ENCODE measurements at places on chromosomes 4 and X.

GRCh38 chrX:53056292-53056691 is 7.7 kb downstream of the GPR173 start:
- DNase-seq: no peak

GRCh38 chr4:41360921-41361793 is 104.4 kb downstream of the UCHL1 start:
- DNase-seq: no peak

GRCh38 chr4:82579932-82580331 is 18.1 kb upstream of the TMEM150C start:
- no peak for DNase-seq

DNA sequence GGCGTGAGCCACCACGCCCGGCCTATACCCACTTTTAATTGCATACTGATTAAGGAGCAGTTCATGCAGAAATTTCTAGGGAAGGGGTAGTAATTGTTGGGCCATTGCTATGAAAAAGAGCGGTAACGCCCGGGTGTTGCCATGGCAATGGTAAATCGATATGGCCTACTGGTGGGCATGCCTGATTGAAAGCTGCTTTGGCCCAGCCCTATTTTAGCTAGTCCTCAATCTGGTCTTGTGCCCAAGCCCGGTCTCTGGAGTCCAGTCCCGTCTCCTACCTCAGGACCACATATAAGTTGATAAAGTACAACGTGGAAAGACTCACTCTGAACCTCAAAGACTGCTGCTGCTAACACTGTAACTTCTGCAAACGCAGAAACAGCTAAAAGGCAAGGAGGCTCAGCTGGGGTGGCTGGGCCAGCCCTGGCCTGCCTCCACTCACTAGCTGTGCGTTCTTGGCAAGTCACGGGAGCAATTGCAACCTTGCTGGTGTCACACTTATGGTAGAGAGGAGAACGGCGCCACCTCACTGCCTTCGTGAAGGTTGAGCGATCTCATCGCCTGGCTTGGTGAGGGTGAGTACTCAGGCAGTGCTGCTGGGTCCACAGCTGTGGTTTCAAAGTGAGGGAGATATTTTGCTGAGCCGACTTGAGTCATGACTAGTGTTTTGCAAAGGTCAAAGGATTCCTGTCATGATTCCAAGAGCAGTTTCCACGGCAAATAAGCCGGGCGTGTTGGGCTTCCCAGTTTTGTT is 57.0 kb upstream of the GRPEL1 start:
- no peak for DNase-seq

DNA sequence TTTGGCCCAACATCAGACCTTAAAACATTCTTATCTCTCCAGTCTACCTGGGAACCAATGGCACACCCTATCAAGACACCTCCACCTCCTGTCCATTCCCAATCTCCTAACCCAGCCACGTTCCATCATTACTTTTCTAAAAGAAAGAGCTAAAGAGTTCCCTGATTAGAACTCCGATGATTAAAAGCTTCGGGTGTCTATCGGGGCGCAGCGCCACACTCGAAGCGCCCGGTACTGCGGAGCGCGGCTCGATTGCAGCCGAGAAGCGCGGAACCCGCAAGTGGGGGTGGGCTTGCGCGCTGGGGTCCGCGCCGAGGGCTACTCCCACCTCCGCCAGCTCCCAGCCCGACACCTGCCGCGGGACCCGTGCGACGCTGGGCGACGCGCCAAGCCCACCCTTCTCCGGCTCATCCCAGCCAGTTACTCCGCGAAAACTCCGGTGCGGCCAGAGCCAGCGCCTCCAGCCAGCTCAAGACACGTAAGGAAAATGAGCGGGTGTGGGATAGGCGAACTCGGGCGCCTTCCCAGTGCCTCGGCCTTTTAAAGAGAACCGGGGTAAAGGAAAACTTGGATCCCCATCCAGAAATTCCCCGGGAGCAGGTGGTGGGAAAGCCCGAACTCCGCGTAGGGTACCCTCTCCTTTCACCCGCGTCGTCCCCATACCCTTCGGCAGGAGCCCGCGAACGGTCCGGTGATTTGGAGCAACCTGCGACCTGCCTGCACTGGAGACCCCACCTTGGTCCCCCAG is 593 bp downstream of the NPY1R start:
- DNase-seq: no peak

GRCh38 chr4:151573945-151574344 is 165.0 kb downstream of the FHIP1A start:
- DNase-seq: no peak

- DNase-seq: no peak
Observed at GRCh38 chr4:35506161-35506560, 738.2 kb downstream of the ARAP2 start.

GRCh38 chr4:76447393-76447851 is 12.4 kb downstream of the SHROOM3 start:
- DNase-seq: no peak

DNA sequence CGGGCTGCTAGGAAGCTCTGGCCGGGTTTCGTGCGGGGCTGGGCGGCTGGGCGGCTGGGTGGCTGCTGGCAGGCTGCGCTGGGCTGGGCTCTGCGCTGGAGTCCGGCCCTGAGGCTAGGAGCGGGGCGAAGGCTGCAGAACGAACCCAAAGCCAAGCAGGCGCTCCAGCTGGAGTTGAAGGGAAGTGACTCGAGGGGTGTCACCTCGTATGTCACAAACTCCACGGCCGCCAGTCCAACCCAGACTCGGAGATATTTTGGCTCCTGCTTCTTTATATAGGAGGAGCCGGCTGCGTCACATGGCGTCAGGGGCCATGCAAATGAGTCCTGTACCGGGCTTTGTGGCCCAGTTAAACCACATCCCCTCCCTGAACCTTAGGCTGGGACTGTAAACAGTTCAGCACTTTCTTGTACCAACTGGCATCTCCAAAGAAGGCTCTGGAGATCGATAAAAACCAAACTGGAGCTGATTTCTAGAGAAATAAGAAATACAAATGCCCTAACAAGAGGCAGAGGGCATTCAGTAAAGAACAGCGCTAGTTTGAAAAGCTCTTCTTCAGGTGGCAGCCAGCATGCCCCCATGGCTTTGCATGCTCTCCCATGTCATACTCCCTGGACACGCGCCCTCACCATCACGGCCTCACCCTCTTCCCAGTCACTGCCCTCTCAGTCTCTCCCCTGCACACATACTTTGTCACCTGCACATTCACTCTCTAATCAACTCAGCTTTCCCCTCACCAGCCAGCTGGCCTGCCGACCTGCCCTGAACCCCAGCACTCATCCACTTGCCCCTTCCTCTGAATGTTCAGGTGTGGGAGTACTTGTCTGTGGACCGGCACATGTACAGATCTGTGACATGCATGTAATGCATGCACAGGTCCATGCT is 58.5 kb downstream of the TSC22D3 start:
- DNase-seq: peak; percentile 96

DNA sequence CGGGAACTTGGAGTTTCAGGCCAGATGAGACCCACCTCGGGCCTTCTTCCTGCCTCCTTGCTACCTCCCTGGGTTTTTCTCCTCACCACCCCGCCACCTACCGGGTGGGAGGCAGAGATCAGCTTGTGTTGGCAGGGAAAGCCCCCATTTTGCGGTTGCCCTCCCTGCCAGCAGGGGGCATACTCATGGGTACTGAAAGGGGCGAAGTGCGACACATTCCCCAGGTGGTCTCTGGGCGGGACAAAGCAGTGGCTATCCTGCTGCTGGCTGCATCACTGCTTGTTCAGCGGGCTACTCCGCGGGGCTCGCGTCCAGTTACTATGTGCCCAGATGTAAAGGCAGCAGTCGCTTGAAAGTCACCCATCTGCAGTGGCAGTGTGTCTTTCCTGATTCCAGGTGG is 330.3 kb downstream of the PDHA2 start:
- no peak for DNase-seq

DNA sequence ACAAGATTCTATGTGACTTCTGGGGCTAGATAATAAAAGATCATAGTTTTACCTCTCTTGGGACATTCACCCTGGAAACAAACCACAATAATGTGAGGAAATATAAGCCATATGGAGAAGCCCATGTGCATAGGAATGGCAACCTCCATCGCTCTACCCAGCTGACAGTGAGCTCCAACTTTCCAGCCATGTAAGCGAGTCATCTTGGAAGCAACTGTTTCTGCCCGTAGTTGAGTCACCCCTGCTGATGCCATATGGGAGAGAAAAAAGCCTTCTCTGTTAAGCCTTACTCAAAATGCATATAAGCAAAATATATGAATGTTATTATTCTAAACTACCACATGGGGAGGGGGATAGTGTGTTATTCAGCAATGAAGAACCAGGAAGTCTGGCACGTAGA is 31.4 kb upstream of the RELL1 start:
- DNase-seq: no peak

DNA sequence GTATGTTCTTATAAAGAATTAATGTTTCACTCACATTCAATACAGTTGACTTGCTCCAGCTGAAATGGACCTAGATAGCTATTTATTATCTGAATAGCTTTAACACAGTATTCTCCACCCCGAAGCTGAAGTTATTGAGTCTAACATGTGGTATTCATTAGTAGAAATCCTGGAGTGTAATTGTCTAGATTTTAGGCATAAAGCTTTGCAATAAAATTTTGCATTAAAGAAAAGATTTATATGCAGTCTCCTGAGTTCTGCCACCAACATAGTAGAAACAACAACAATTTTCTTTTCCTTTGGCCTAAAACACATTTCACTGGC is 90.2 kb upstream of the DCLK2 start:
- no peak for DNase-seq

- no peak for DNase-seq
Observed at GRCh38 chr4:186999686-187000085, 276.0 kb upstream of the FAT1 start.

DNA sequence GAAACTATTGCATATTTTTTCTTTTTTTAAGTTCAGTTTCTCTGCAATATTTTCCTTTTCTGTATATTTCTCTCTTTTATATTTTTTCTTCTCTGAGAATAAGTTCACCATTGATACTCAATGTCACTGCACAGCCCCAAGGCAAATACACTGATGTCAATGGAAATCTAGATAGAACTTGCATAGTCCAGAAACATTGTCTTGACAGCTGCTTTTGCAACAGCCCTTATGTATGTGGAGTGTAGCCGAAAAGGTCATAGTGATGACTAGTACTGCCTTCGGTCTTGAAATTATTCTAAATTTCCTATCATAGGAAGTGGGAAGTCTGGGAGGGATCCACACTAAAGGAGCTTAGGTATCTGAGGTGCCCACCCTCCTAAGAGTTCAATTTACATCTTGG is 150.0 kb downstream of the SPOCK3 start:
- DNase-seq: no peak

DNA sequence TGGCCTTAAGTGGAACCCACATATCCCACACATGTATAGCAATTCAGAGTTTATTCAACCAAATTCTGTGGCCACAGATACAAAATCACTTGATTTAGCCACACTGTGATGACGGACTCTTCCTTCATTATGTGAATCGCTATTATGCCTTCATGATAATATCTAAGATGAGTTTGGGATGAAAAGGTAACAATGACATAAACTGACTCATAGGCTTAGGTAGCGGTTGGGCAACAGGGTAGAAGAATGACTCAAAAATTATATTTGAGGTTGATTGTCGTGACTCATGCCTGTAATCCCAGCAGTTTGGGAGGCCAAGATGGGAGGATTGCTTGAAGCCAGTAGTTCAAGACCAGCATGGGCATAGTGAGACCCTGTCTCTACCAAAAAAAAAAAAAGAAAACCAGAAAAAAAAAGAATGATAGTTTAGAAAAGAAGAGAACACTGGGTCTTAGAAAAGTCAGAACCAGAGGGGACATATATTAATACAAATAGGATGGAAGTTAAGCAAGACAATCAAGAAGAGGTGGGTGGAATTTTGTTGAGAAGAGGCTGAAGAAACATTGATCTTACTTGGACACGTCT is 70.4 kb upstream of the USP9X start:
- DNase-seq: no peak

- no peak for DNase-seq
Observed at GRCh38 chrX:68599256-68600152, 48.0 kb upstream of the STARD8 start.

GRCh38 chr4:681736-682451 is 7.1 kb downstream of the SLC49A3 start:
- peak; percentile 69 for DNase-seq

GRCh38 chr4:85498068-85498733 is 23.3 kb downstream of the ARHGAP24 start:
- DNase-seq: peak; percentile 2

DNA sequence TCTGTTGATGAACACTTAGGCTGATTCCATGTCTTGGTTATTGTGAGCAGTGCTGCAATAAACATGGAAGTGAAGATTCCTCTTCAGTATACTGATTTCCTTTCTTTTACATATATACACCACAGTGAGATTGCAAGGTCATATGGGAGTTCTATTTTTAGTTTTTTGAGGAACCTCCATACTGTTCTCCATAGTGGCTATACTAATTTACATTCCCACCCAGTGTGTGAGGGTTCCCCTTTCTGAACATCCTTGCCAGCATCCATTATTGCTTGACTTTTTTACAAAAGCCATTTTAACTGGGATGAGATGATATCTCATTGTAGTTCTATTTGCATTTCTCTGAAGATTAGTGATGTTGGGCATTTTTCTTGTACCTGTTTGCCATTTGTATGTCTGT is 80.5 kb upstream of the GALNT7 start:
- DNase-seq: no peak

GRCh38 chr4:102345795-102346100 is 466 bp upstream of the SLC39A8 start:
- DNase-seq: peak; percentile 35

- no peak for DNase-seq
Observed at GRCh38 chrX:77450996-77451395, 3.8 kb downstream of the FGF16 start.

- DNase-seq: no peak
Observed at GRCh38 chrX:14694611-14695010, 165.3 kb downstream of the GLRA2 start.

DNA sequence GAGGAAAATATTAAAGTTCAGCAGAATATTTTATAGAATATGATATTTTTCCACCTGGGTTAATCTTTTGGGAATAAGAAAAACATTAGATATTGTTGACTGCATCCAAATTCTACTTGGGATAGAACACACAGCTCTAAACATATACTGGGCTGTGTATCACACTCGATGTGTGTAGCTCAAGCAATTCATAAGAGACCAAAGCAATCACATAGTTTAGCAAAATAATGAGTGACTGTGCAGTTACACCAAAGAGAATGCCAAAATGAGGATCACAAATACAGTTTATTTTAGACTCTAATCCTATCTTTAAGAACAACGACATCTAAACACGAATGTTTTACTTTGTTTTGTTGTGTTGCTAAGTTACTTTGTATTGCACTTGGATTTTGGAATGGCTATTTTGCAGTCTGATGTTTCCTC is 101.2 kb downstream of the CBR4 start:
- no peak for DNase-seq

DNA sequence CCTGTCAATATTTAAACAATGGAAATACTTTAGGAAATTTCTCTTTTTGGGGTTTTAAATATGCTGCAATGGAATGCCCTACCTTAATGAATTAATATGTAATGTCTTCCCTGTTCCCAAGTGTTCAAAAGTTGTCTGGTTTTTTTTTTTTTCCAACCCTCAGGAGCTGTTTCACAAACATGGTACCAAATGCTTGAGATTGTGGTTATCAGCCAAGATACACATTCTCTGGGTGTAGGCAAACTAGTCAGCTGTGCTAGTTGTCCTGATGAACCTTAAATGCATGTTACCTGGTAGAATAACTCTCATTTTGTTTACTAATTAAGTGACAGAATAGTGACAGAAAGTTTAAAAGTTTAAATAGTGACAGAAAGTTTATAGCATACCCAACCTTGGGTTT is 50.7 kb downstream of the FHL1 start:
- no peak for DNase-seq

Data from CD4-positive, alpha-beta T cell treated with Interleukin-21 for 1 hour (primary cell).